Stimulated activated naive CD4-positive, alpha-beta T cell treated with Interleukin-2 at 50 U/mL for 16 hours (primary cell): ENCODE measurements at places on chromosomes 1 and 21.

DNA sequence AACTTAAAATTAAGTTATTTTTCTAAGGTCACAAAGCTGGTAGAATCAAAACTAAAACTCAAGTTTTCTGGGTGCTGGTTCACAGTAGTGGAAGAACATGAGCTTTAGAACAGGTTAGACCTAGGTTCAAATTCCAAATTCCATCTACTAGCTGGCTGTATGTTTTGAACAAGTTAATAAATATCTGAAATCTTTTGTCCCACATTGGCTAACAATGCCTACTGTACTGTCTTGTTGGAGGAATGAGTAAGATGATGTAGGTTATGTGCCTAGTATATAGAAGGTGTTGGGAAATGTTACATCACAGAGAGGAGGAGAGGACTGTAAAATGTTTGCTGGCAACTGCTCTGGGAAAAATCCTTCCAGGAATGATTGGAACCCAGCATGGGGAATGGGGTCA, 14.0 kb upstream of the CD247 start:
- no peak for DNase-seq

DNA sequence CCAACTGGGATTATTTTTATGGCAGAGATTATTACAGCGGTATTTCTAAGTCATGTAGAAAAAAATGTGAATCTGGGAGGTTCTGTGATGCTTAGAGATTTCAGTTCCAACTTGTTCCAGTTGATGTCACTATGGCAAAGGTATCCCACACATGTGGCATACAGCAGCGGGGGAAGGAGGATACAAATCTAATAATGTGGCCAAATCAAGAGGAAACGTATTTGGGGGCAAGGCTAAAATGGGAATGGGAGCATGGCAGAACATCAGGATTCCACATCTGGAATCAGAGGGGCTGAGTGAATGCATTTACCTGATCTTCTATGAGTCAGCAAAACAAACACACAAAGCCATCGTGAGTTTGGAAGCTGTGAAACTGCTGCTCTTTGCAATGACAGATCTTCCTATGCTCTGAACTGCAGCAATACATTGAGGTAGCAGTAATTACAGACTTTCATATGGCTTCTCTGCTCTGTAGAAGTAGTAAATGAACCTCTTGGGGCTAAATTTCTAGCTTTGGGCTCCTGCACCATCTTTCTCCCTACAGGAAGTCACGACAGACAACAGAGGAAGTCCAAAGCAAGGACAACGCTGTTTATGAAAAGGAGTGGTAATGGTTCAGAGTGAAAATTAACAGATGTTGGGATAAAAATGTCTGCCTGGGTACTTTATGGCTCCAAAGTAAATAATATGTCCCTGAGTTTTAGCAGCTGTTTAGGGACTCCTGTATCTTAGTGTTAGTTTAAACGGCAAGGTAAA, 55.5 kb downstream of the GABPA start:
- no peak for DNase-seq

DNA sequence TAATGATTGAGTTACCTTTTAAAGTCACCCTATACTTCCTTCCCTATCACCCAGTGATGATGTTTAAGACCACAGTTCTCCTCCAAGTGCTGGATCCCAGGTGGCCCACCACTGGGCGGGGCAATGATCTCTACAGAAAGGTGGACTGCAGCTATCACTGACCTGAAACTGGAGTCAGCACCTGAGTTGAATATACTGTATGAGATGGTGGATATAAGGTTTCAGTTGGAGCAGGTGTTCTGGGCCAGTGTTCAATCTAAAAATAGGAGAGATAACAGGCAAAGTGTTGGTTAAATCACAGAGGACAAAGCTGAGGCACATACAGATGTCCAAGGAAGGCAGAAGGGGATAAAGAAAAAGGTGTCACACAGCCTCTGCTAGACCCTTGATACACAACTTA, 96.6 kb downstream of the SIPA1L2 start:
- no peak for DNase-seq

DNA sequence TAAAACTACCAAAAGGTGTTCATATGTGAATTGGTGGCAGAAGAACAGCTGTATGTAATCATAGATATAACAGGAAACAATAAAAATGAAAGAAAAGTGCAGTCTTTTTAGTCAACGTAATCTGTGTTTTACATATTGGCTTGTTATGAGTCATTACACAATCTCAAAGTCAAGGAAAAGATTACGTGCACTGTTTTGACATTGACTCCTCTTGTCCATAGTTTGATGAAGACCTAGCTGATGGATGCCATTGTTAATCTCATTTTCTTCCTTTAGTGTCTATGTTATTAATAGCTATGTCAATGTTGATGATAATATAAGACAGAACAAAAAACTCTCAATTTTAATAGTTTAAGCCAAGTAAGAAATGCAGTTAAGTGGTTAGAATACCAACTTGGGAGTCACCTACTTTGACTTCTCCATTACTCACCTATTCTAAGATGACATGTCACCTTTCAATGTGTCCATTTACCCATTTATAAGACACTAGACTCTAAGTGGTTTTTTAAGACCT, 84.5 kb upstream of the SAMSN1 start:
- DNase-seq = no peak

- DNase-seq = no peak
These were observed 7.8 kb upstream of the MUTYH start for GRCh38 chr1:45348020-45348419.

GRCh38 chr1:10909697-10910680, 102.5 kb upstream of the TARDBP start:
- DNase-seq = peak; percentile 70

DNA sequence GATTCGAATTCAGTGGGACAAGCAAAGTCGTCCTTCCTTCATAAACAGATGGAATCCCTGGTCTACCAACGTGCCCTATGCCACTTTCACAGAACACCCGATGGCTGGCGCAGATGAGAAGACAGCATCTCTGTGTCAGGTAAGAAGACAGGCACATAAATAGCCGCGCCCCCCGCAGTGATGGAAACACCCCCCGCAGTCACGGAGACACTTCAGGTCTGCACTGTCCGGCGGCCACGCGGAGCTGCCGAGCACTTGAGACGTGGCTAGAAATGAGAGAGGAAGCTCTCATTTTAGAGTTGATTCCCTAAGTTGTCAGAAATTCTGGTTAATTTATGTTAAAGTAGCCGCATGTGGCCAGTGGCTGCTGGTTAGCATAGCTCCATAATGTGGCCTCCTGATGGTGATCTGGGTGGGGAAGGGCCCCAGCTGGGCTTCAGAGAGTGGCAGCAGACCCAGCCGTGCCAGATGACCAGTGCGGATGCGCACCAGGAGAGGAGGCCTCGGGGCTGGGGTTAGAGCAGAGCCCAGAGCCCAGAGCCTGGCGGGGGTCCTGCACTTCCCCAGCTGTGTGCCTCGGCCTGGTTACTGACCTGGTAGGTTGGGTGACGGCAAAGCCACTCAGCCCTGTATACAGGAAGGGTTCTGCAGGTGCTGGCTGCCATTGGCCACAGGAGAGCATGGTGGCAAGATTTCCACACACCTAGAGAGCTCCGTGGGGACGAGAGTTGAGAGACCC, 2.9 kb downstream of the TPRG1L start:
- no peak for DNase-seq

- no peak for DNase-seq
These were observed 16.1 kb downstream of the ALPL start for GRCh38 chr1:21525340-21525717.

DNA sequence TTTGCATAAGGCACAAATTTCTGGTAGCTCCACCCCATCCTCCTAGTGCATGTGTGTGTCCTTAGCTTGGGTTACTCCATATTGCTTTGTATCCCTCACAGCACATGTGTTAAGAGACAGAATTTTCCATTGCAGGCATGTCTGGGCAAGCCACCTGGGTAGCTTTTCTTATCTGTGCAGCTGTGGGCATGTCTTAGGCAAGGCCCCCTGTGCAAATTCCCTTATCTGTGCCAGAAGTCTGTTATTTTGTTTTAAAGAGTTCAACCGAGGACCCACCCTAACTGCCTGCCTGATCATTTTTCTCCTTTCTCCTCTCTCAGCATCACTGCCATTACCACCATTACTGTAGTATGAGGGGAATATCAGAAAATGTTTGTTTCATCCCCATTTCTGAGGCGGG, 131.9 kb downstream of the CYYR1 start:
- no peak for DNase-seq

GRCh38 chr1:228555074-228555994, 68.2 kb downstream of the RNF187 start:
- DNase-seq = no peak

DNA sequence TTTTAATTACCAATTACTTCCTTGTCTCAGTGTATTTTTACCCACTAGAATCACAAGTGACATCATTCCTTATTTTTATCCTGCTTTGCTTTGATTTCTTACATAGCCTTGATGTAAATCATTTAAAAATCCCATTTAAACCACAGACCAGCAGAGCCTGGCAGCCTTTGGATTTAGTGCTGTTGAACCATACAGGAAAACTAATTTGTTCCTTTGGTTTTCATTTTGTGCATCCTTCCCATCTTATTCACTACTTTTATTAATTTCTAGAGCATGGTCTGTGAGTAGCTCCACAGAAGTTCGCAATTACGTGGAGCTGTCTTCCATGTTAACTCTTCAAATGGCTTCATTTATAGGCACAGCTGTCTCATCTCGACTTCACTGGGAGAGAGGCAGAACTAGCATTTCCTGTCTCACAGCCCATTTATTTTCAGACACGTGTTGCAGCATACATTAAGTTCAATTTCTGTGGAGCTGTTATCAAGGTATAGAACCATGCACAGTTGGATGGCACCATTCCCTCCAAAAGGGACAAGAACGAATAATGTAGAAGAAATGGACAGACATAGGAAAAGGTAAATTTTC, 235.3 kb downstream of the MRPL39 start:
- no peak for DNase-seq

GRCh38 chr1:101262630-101263348, 26.0 kb downstream of the S1PR1 start:
- no peak for DNase-seq

- no peak for DNase-seq
These were observed 3.2 kb upstream of the ARPC5 start for GRCh38 chr1:183638649-183639387.

DNA sequence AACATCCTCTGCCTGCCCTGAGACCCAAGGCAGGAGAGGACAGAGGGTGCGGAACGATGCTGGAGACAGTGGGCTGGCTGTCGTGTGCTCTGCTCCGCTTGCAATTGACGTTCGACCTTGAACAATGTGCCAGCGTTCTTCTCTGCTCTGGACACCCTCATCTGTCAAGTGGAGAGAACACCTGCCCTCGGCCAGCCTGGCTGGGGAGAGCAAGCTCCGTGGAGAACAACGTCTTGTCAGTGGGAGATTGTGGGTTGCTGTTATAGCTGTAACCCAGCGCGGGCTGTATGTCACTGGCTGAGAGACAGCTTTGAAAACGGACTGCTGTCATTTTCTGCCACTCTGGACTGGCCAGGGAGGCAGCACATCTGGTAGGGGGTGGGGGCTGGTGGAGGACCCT, 14.7 kb downstream of the KIAA1614 start:
- DNase-seq = no peak

DNA sequence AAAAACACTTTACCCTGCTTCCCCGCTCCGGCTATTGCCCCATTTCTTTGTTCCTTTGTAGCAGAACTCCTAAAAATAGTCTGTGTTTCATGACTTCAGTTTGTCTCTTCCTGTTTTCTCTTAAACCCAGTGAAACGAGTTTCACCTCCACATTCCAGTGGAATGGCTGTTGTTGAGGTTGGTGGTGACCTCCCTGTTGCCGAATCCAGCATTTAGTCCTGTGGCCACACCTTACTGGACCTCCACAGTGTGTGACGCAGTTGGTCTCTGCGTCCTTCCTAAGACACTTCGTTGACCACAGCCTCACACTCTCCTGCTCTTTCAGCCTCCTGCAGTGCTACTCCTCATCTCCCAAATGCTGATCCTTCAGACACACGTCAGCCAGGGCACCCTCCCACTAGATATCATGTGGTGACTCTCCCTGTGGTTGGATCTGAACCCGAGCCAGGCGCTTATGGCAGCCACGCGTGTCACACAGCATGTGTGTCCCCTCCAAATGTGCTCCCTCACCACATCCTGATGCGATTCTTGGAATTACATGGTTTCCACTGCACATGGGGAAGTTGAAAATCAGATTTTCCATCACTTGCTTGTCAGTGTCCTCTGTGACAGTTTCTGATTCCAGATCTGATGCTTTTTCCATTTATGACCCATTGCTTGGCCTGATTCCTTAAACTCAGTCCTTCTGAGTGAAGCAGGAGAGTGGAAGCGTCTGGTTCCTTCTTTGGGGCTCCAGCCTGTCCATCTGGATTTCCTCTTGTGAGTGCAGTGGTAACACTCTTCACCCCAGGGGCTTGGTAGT, 99.1 kb upstream of the ARTN start:
- no peak for DNase-seq

DNA sequence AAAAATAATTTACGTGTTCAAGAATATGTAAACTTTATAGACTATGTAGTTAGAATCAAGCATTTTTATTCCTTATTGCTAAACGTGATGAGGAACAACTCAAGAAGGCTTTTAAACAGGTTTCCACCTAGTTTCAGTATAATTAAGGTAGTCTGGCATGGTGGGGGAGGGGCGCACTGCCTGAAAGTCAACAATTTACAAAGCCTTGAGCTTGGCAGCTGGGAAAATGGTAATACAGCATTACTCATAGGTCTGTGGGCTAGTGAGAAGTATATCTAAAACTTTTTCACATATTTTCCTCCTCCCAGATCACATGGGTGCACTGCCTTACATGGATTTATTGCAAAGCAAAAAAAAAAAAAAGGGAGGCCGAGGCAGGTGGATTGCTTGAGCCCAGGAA, 75.2 kb downstream of the EVI5 start:
- DNase-seq = no peak

DNA sequence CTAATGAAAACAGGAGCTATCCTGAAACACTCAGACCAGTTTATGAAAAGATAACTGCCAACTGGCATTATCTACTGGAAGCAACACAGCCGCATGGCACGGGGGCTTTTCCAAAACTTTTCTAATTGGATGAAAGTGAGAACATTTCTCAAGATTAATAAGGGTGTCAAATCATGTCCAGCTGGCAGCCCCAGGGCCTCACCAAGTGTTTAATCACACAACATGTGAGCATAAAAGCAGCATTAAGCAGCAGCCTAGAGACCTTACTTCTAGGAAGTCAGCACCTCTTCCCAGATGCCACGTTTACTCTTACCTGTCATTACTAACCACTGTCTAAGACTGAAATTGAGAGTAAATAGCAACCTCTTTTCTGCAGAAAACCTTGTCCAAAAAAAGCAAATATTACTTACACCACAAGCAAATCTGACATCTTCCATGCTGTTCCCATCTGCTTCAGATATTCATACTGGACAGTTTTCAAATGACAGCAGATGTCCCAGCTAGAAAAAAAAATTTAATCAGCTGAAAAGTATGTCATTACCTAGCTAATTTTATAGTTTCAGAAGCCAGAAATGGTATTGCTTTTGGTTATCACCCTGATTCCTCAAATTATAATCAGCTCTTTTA, 341.5 kb upstream of the ZP4 start:
- no peak for DNase-seq

DNA sequence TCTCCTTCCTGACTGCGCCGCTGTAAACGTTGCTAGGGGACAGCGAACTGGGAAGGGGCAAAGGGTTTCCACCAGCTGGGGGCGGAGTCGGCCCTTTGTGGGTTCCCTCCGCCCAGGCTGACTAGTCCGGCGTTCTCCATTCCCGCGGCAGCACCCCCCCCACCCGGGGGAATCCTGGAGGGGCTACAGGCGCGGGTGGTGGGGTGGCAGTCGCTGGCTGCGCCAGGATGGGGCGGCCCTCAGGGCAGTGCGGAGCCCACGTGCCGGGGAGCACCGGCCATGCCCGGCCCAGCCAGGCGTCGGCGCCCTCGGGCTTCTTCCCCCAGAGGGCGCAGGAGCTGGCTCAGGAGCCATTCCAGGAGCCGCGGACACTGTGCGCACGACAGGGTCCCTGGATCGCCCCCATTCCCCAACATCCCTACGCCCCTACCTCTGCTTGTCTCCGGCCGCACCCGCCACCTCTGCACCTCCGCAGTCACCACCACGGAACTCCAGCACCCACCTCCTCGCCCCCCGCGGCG, 476 bp downstream of the BATF3 start:
- DNase-seq = peak; percentile 55
